HCT116 (cell line): ENCODE measurements at places on chromosomes 11 and 22. TPM values are rescaled to one million over a fixed set of nuclear protein-coding genes. Genes with fewer than 3 reads are reported as not detected.

DNA sequence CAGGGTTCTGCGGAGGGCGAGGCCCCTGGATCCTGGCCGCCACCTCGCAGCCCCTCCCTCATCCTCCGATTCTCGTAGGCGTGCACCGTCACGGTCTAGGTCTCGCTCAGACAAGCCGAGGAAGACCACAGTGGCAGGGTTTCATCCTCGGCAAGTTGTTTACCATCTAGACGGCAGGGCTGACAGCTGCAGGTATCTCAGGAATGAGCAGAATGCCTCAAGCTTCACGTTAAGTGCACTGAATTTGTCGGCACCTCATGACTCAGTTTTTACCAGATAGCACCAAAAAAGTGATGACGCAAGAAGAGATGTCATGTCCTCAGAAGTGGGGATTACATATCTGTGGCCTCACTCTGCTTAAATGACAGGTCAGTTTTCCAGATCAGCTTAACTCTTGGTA lies 35.1 kb downstream of the WT1 start:
- H3K36me3 ChIP-seq: no peaks in the 10 kb centered on the region
- DNase-seq: no peak
- H3K27ac ChIP-seq: no peak overlapping the region
- H3K4me3 ChIP-seq: no peak overlapping the region

GRCh38 chr22:38352436-38352835 lies 35.2 kb upstream of the CSNK1E start:
- DNase-seq: no peak
- H3K4me3 ChIP-seq: no peak overlapping the region
- no peaks in the 10 kb centered on the region for H3K27me3 ChIP-seq
- no peak overlapping the region for H3K27ac ChIP-seq

The SYT9 gene
- not detected for total RNA-seq

- H3K4me3 ChIP-seq: no peak overlapping the region
- H3K4me1 ChIP-seq: no peaks in the 10 kb centered on the region
- DNase-seq: no peak
These were observed 1263.2 kb downstream of the FAM181B start for GRCh38 chr11:81470446-81470845.

- H3K27me3 ChIP-seq: no peaks in the 10 kb centered on the region
- no peak overlapping the region for H3K27ac ChIP-seq
- no peaks in the 10 kb centered on the region for H3K36me3 ChIP-seq
- DNase-seq: no peak
These were observed 218.2 kb downstream of the JRKL start for GRCh38 chr11:96607864-96608558.
